ENCODE measurements at places on chromosomes 6 and 20.
A peak's percentile ranks its signal among the peaks of the same experiment; 100 is the strongest.

DNA sequence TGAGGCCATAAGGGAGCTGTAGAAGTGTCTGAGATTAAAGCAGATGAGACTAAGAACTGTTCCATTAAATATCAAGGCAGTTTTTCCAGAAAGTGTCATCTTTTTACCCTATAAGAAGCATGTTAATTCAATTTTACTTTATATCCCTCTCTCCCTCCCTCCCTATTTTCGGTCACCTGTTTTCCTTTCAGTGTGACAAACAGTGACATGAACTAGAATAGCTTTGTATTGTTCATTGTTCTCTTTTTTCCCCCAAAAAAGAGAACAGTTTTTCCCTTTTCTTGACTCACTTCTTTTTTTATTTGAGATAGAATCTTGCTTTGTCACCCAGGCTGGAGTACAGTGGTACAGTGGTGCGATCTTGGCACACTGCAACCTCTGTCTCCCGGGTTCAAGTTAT is 269.3 kb downstream of the ZFAND3 start:
- DNase-seq: no peak

GRCh38 chr6:6925391-6926164 is 182.2 kb upstream of the RREB1 start:
- DNase-seq: no peak

DNA sequence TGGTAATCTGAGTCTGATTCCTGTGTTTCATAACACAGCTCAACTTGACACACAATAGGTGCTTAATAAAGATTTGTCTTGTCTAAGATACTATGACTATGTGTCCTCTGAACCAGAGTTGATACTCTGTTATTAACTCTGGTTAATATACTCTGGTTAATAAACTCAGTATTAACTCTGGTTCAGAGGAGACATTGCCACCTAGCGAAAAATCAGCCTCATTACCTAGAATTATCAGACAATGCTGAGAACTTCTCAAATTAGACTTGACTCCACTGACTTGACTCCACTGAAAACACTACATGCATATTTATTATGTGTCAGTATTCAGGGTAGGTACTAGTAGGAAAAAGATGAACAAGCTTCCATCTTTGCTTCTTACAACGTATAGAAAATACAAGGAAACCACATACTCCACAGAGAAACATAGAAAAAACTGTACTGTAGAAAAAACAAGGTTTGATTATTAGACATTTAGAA is 73.9 kb downstream of the AHI1 start:
- peak; percentile 3 for DNase-seq

- no peak for DNase-seq
Observed at GRCh38 chr20:51500311-51500710, 42.2 kb downstream of the NFATC2 start.

GRCh38 chr6:109428889-109429477 is 11.4 kb downstream of the PPIL6 start:
- no peak for DNase-seq

Measured in NCI-H345 (cell line).